ENCODE measurements at places on chromosomes 12 and 14.

DNA sequence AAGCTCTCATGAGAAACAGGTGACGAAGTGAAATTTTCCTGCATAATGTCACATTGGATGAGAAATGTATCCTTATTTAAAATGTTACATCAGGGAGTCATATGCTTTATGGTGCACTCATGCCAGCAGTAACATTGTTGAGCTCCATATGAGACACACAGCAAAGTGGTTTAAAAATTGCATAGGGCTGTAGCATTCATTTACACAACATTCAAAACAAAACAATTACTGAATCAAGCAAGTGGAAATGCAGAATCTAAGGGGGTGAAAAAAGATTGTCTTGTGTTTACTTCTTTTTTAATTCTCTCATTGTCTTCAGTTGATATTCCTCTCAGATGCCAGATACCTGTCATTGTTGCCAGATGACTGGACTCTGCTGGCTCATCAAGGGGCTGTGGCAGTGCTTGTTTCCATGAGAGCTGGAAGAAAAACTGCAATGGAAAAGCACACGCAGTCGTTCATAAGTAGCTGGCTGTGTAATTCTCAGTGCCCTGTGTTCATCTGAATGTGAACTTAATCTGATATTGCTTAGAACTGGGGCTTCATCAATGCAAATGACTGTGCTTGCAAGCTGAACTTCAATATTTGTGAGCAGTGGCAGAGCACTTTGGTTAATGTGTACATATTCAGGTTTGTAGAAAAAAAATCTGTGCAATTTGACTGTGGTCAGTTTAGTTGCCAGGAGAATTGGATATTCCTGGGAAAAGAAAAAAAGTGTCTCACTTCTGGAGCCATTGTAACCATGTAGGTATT, 305.6 kb downstream of the RAD51B start:
- DNase-seq, result no peak

DNA sequence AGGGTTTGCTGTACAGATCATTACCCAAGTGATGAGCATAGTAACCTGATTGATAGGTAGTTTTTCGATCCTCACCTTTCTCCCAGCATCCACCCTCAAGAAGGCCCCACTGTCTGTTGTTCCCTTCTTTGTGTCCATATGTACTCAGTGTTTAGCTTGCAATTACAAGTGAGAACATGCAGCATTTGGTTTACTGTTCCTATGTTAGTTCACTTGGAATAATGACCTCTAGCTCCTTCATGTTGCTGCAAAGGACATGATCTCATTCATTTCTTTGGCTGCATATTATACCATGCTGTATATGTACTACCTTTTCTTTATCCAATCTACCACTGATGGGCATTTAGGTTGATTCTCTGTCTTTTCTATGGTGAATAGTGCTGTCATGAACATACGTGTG, 181.6 kb upstream of the FOXG1 start:
- no peak for DNase-seq

GRCh38 chr14:64762044-64763034, 58.1 kb downstream of the PLEKHG3 start:
- DNase-seq, result peak; percentile 55

GRCh38 chr14:93946104-93946503, 19.0 kb downstream of the FAM181A start:
- no peak for DNase-seq

DNA sequence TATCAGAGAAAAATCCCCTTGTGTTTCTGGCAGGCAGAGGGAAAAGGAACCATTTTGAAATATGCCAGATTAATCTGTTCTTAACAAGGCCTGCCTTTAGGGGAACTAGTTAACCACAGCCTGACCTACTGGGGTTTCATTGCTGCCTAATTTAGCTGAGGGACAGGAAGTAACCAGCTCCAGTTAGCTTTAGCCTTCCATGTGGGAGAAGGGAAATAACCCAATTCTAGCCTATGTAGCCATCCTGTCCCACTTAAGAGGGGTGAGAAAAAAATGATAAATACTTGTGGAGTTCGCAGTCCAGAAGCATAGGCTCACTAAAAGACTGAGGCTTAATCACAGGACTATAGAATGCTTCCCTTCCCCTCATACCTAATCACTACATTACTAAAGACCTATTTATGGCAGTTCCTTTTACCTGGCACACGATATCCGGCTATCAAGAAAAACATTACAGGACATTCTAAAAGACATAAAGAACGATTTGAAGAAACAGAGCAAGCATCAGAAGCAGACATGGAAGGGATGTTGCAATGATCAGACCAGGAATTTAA, 22.8 kb downstream of the COX8C start:
- DNase-seq, result no peak

- no peak for DNase-seq
Measured at GRCh38 chr12:118325081-118325480, 47.6 kb downstream of the TAOK3 start.

- no peak for DNase-seq
Measured at GRCh38 chr14:100135073-100135472, 24.4 kb downstream of the DEGS2 start.

- no peak for DNase-seq
Measured at GRCh38 chr12:659090-659683, 4.1 kb downstream of the NINJ2 start.

GRCh38 chr12:10620078-10620779, 6.8 kb upstream of the MAGOHB start:
- DNase-seq, result no peak

DNA sequence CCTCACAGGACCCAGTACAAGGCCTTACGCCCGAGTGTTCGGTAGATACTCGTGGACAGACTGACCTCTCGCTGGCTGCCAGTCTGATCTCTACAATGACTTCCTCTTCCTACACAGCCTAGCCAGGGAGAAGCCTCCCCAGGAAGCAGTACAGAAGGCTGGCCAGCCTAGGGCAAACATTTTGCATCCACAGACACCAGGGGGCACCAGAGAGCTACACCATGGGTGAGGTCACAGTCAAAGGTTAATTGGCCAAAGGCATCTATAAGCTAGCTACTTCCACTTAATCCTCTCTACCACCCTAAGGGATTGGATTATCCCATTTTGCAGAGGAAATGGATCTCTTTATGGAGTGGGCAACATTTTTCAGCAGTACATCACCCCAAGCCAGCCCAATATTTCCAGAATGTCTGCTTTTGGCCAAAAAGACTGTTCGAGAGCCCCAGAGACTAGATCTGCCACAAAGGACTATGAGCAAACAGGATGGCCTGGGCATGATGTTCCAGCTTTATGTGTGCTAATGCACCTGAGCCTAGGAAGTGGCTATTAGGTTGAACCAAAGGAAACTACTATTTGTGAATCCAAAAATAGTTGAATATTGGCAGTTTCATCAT, 14.6 kb upstream of the PNMA1 start:
- peak; percentile 79 for DNase-seq

GRCh38 chr12:99833397-99833796, 151.3 kb downstream of the ANKS1B start:
- DNase-seq, result no peak

- DNase-seq, result no peak
Measured at GRCh38 chr12:31337952-31338351, 12.0 kb upstream of the SINHCAF start.

Data from CD4-positive, alpha-beta memory T cell (primary cell).